Activated B cell treated with CpG ODN at 0.5 μM for 24 hours (primary cell): ENCODE measurements at places on chromosomes 12 and 14. TPM values are rescaled to one million over a fixed set of nuclear protein-coding genes. Genes with fewer than 3 reads are reported as not detected.

GRCh38 chr12:90299666-90300065 is 591.0 kb upstream of the ATP2B1 start:
- DNase-seq = no peak

- DNase-seq = no peak
These were observed 76.8 kb downstream of the HMGA2 start for GRCh38 chr12:65900912-65901672.

DNA sequence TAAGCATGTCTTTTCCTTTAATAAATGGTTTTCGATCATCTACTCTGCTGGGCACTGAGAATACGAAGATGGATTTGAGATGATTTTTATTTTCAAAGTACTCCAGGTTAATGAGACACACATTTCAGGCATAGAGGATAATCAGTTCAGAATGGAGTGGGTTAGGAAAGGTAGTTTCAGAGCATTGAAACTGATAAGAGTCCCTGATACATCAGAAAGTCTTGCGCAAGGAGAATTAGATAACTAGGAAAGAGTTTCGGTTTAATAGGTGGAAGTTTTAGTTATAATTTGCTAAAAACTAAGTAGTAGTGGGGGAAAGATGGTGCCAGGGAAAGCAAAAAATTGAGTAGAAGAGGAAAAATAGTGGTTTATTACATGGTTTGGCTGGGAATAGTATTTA is 50.1 kb downstream of the ZDHHC17 start:
- DNase-seq = no peak

The HEBP1 gene
- total RNA-seq = 9.7 and 12.0 TPM in 2 replicates

The OR6C2 gene
- not detected in 2 replicates for total RNA-seq

The TOMM20L gene
- total RNA-seq = 0.37 TPM in 1 of 2 replicates, not detected in the other
